ENCODE measurements at places on chromosomes 3 and 15. TPM values are rescaled to one million over a fixed set of nuclear protein-coding genes. Genes with fewer than 3 reads are reported as not detected.
A peak's percentile ranks its signal among the peaks of the same experiment; 100 is the strongest.

Gene DTX3L
- 0.31 TPM for total RNA-seq

GRCh38 chr3:76039431-76039830 lies 254.1 kb upstream of the ZNF717 start:
- ATAC-seq, result no peak

- no peak for ATAC-seq
These were observed 320.1 kb upstream of the WNT5A start for GRCh38 chr3:55807210-55807609.

DNA sequence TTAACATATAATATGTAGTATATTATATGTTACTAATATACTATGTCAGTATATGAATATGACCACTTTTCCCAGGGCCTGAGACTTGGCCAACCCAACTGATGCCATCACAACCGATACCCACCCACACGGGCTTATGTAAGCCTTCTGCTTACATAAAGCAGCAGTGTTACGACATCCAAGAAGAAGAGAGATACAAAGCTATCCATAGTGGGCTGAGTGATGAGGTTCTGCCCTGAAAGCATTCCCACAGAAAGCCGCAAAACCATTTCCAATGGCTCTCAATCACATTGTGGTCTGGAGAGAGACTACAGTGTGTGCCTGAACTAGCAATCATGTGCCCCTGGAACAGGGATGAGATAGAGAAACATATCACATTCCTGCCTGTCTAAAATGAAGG lies 177.9 kb downstream of the PLOD2 start:
- no peak for ATAC-seq

GRCh38 chr3:127990051-127990450 lies 62.2 kb upstream of the SEC61A1 start:
- no peak for ATAC-seq

Gene NRROS
- not detected for total RNA-seq

DNA sequence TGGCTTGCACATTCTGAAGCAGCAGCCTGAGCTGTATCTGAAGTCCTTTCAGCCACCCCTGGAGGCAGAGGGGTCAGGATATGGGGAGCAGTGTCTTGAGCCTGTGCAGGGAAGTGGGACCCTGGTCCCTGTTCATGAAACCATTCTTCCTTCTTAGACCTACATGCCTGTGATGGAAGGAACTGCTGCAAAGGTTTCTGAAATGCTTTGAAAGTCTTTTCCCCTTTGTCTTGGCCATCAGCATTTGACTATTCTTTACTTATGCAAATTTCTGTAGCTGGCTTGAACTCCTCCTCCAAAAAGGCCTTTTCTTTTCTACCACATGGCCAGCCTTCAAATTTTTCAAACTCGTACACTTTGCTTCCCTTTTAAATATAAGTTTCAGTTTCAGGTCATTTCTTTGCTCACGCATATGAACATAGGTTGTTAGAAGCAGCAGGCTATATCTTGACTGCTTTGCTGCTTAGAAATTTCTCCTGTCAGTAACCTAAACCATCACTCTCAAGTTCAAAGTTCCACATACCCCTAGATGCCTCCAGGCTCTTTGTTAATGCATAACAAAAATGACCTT lies 62.3 kb downstream of the GALK2 start:
- no peak for ATAC-seq

- ATAC-seq, result peak; percentile 69
These were observed 77.7 kb upstream of the NUDT16 start for GRCh38 chr3:131303848-131304247.

Gene SNRPN
- 102 TPM for total RNA-seq

GRCh38 chr3:53702776-53703530 lies 143.3 kb downstream of the CHDH start:
- no peak for ATAC-seq

- no peak for ATAC-seq
These were observed 25.5 kb upstream of the PDHB start for GRCh38 chr3:58459160-58459559.
